Thyroid gland (tissue), 4 donors: ENCODE measurements at places on chromosomes 1 and 21.

- H3K4me3 ChIP-seq = no peak overlapping the region
- H3K4me1 ChIP-seq = no peaks in the 10 kb centered on the region
- no peaks in the 10 kb centered on the region for H3K27me3 ChIP-seq
- no peak for DNase-seq
- no peaks in the 10 kb centered on the region for H3K36me3 ChIP-seq
- no peak overlapping the region for H3K27ac ChIP-seq
Observed at GRCh38 chr1:22157359-22157966, 14.6 kb upstream of the WNT4 start.

DNA sequence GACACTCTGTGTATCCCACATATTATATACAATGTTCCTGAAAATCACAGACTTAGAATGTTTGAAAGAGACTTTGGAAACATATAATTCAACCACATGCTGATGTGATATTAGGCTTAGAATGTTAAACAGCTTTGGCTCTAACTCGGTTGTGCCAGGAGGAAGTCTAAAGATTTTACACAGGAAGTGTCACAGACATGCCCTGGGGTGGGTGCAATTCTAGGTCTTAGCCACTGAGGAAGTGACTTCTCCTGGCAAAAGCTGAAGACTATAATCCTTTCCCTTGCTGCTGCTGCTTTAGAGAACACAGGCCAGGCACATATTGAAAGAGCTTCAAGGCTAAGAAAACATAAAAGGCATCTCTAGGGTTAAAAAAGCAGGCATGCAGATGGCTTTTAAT is 51.0 kb downstream of the RPL5 start:
- no peak overlapping the region for H3K4me3 ChIP-seq
- no peak overlapping the region for H3K27ac ChIP-seq
- no peaks in the 10 kb centered on the region for H3K36me3 ChIP-seq

DNA sequence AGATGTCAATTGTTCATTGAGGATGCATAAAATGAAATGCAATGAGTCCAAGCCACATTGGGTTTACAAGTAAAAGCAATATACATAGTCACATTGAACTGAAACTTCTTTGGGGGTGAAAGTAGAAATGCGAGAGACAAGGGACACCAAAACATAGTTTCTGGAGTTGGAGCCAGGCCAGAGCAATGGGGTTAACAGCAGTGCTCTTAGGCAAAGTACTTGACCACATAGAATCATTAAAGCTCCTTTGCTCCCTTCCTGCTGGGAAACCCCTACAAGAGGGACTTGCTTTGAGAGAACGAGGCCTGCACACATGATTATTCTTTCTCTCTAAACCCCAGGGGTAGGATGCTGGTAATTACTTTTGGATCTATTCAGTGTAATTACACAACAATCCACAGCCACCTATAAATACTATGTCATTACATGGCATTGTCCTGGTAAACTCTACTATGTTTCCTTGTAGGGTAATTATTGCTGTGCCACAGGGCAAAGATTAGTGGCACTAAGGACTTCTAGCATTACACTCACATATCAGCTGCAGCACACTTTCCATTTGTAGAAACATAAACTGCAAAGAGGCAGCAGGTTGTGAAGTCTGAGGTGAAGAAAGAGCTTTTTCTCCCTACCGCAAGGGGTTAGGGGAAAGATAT is 421.6 kb upstream of the PBX1 start:
- no peaks in the 10 kb centered on the region for H3K27me3 ChIP-seq
- no peak overlapping the region for H3K4me3 ChIP-seq
- DNase-seq = no peak
- no peak overlapping the region for H3K27ac ChIP-seq

GRCh38 chr1:239951511-239952140 is 140.1 kb upstream of the FMN2 start:
- H3K36me3 ChIP-seq = no peaks in the 10 kb centered on the region
- no peak overlapping the region for H3K4me3 ChIP-seq
- no peaks in the 10 kb centered on the region for H3K4me1 ChIP-seq
- H3K27me3 ChIP-seq = no peaks in the 10 kb centered on the region

- peaks cover 23% of the 10 kb centered on the region for H3K27me3 ChIP-seq
- H3K4me3 ChIP-seq = no peak overlapping the region
- H3K36me3 ChIP-seq = no peaks in the 10 kb centered on the region
- DNase-seq = no peak
- peaks cover 13% of the 10 kb centered on the region for H3K4me1 ChIP-seq
Observed at GRCh38 chr1:6427441-6428390, 3.1 kb downstream of the ESPN start.

DNA sequence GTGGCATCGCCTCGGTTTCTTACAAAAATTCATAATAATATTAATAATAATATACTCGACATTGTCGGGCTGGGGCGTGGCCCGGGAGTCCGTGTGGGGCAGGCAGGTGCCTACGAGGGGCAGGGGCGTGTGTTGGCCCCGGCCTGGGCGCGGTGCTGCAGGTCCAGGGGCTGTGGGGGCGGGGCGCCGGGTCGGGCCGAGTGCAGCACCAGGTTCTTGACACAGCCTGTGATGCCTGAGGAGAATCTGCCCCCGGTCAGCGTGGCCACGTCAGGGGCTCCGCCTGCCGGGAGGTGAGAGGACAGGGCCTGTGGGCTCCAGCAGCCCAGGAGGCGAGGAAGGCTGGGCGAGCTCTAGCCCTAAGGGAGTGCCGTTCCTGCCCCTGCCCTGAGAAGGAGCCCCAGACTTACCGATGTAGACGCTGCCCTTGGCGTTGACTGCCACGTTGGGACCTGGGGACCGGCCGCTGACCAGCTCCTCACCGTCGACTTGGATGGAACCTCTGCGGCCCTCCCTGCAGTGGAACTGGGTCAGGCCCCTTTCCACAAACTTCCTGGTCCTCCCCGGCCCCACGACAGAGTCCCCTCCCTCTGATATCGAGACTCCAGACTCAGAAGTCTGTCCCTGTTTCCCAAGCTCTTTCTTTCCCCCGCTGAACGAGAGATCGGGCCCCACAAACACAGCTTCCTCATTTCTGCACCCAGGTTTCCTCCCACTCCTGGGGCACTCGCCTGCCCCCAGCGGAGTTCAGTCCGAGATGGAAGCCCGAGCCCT is 11.3 kb downstream of the LDLRAD2 start:
- peaks cover 54% of the 10 kb centered on the region for H3K36me3 ChIP-seq
- no peaks in the 10 kb centered on the region for H3K4me1 ChIP-seq
- no peak for DNase-seq
- no peaks in the 10 kb centered on the region for H3K27me3 ChIP-seq
- H3K27ac ChIP-seq = no peak overlapping the region

DNA sequence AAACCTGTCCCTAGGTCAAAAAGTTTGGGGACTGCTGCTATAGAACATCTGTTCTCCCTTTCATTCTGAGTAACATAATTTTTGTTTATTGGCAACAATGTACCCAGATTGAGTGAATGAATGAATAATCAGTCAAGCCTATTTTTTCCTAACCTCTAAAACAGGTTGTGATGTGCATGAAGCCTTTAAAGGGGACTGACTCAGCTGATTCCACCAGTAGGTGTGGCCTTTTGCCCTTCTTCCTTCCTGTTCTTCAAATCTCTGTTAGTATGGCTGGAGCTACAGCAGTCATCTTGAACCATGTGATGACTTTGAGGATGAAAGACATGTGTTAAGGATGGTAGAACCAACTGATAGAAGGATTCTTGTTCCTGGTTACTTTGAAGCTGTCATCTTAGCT is 476.1 kb downstream of the NUF2 start:
- no peaks in the 10 kb centered on the region for H3K27me3 ChIP-seq
- no peaks in the 10 kb centered on the region for H3K36me3 ChIP-seq
- H3K4me1 ChIP-seq = no peaks in the 10 kb centered on the region
- DNase-seq = no peak
- H3K27ac ChIP-seq = no peak overlapping the region

DNA sequence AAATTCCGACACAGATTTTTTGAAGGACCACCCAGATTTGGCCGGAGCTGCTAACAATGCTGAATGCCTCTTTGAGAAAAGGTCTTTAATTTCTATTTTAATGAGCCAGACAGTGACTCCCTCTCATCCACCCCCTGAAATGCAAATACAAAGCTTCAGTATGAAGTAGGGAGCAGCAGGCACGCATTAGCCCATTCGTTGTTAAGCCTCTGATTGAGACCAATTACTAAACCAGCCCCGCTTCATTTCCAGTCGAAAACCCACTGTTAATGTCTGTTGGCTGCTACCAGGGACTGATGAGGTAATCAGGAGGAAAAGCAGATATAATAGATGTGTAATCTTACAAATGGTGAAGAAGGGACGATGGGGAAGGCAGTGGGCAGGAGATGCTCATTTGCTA is 4.8 kb upstream of the C8A start:
- H3K27ac ChIP-seq = no peak overlapping the region
- no peaks in the 10 kb centered on the region for H3K27me3 ChIP-seq
- H3K4me3 ChIP-seq = no peak overlapping the region
- DNase-seq = no peak

DNA sequence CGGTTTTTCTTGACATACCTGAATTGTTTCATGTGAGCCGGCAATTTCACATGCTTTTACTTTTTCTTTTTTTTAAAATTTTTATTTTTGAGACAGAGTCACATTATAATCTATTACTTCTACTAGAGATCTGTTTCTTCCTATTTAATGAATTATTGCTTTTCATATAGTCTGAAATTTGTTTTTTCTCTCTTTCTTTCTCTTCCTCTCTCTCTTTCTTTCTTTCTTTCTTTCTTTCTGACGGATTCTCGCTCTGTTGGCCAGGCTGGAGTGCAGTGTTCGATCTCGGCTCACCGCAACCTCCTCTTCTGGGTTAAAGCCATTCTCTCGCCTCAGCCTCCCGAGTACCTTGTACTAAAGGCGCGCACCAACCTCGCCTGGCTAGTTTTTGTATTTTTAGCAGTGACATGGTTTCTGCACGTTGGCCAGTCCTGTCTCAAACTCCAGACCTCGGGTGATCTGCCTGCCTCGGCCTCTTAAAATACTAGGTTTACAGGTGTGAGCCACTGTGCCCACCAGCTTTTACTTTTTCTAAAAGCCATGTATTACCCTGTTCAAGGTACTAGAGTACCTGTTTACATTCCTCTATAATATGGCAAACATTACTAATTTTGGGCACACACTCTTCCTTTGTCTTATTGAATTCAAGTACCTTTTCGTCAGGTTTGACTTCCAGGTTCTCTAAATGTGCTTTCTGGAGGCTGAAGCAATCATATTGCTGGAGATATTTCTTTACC is 86.5 kb upstream of the RHOU start:
- no peaks in the 10 kb centered on the region for H3K36me3 ChIP-seq
- no peak overlapping the region for H3K4me3 ChIP-seq
- no peak overlapping the region for H3K27ac ChIP-seq
- DNase-seq = no peak

GRCh38 chr1:208273386-208274017 is 29.3 kb upstream of the PLXNA2 start:
- H3K4me1 ChIP-seq = peaks cover 20% of the 10 kb centered on the region
- H3K27ac ChIP-seq = no peak overlapping the region
- DNase-seq = no peak
- H3K27me3 ChIP-seq = no peaks in the 10 kb centered on the region

DNA sequence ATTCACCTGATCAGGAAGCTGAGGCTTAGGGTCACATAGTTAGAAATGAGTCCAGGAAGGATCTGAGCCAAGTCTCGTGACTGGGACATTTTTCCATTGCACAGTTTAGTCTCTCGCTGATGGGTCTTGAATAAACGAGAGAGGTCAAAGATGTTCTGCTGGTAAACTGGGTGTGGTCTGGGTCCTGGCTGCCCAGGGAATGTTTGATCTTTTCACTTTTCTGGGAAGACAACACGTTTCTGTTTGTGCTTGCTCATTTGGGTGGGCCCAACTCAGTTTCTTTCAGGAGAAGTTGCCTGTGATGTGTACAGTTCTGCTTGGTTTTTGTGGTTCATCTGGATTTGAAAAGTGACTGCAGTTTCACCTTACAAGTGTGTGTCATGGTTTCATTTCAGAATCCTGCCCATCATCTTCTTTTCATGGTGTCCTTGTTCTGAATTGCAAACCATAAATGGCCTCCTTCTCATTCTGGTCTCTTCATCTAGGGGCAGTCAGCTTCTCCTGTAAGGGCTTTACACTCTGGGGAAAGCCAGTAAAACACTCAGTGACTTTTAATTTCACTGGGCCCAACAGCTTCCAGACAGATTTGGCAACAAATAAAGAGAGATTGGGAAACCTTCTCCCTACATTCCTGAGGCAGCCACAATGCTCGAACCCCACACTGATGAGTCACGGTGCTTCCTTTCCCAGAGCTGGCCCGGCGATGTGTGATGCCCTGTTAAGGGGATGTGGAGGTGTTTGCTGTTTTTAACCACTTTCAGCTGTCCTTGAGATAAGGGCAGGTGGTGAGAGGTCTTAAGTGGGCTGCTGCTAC is 7.2 kb upstream of the TACSTD2 start:
- H3K27me3 ChIP-seq = no peaks in the 10 kb centered on the region
- no peak overlapping the region for H3K27ac ChIP-seq
- H3K4me1 ChIP-seq = peaks cover 28% of the 10 kb centered on the region
- H3K4me3 ChIP-seq = no peak overlapping the region

- H3K27me3 ChIP-seq = no peaks in the 10 kb centered on the region
- no peak overlapping the region for H3K27ac ChIP-seq
- no peaks in the 10 kb centered on the region for H3K4me1 ChIP-seq
Observed at GRCh38 chr1:22919341-22920025, 53.2 kb downstream of the LACTBL1 start.

GRCh38 chr1:32989160-32990050 is 24.8 kb upstream of the RNF19B start:
- H3K36me3 ChIP-seq = no peaks in the 10 kb centered on the region
- no peak overlapping the region for H3K4me3 ChIP-seq
- no peaks in the 10 kb centered on the region for H3K27me3 ChIP-seq
- H3K27ac ChIP-seq = peak overlapping the region; percentile 84

GRCh38 chr1:214404154-214404553 is 123.2 kb downstream of the SMYD2 start:
- H3K27ac ChIP-seq = no peak overlapping the region
- H3K4me1 ChIP-seq = no peaks in the 10 kb centered on the region
- no peaks in the 10 kb centered on the region for H3K27me3 ChIP-seq
- no peak for DNase-seq

DNA sequence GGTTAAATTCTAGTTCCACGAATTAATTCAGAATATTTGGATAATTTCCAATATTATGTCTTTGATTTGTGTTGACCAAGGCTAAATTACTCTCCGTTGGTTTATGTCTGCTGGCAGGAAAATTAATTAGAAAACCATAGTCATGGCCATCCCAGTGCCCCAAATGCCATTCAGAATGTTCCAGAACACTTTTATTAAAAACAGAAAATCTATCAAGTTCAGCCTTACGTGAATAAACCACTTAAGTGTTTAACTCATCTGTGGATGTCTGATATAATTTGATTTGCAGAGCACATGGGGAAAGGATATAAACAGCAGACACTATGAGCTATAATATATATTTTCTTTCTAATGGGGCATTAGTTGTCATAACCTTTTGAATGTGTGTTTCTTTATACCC is 480.7 kb downstream of the MRPL39 start:
- no peaks in the 10 kb centered on the region for H3K27me3 ChIP-seq
- H3K36me3 ChIP-seq = no peaks in the 10 kb centered on the region
- no peak overlapping the region for H3K27ac ChIP-seq
- H3K4me3 ChIP-seq = no peak overlapping the region

DNA sequence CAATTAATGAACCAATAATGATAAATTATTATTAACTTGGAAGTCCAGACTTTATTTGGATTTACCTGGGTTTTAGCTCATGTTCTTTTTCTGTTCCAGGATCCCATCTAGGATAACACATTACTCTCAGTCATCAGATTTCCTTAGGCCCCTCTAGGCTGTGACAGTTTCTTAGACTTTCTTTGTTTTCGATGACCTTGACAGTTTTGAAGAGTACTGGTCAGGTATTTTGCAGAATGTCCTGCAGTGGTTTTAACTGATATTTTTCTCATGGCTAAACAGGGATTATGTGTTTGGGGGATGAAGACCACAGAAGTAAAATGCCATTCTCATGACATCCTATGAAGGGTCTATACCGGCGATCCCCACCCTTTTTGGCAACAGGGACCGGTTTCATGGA is 144.0 kb downstream of the NAV1 start:
- no peak overlapping the region for H3K4me3 ChIP-seq
- H3K36me3 ChIP-seq = no peaks in the 10 kb centered on the region
- DNase-seq = no peak
- H3K4me1 ChIP-seq = peaks cover 8% of the 10 kb centered on the region
- H3K27ac ChIP-seq = no peak overlapping the region
